ENCODE measurements at places on chromosomes 12 and 14.

GRCh38 chr12:131860472-131861260 lies 32.5 kb downstream of the MMP17 start:
- H3K4me3 ChIP-seq = no peak overlapping the region
- H3K27ac ChIP-seq = no peak overlapping the region
- no peak for DNase-seq
- H3K27me3 ChIP-seq = no peaks in the 10 kb centered on the region
- no peaks in the 10 kb centered on the region for H3K36me3 ChIP-seq

GRCh38 chr12:103334466-103334865 lies 161.3 kb downstream of the C12orf42 start:
- H3K27ac ChIP-seq = no peak overlapping the region
- no peak overlapping the region for H3K4me3 ChIP-seq
- no peaks in the 10 kb centered on the region for H3K27me3 ChIP-seq
- no peaks in the 10 kb centered on the region for H3K36me3 ChIP-seq
- no peaks in the 10 kb centered on the region for H3K4me1 ChIP-seq
- no peak for DNase-seq

- H3K4me1 ChIP-seq = no peaks in the 10 kb centered on the region
- no peaks in the 10 kb centered on the region for H3K27me3 ChIP-seq
- DNase-seq = no peak
- H3K27ac ChIP-seq = no peak overlapping the region
- no peak overlapping the region for H3K4me3 ChIP-seq
Measured at GRCh38 chr12:108789546-108789945, 58.2 kb upstream of the CORO1C start.

- no peak overlapping the region for H3K4me3 ChIP-seq
- H3K36me3 ChIP-seq = peaks cover 49% of the 10 kb centered on the region
- peak overlapping the region; percentile 92 for H3K27ac ChIP-seq
- peak; percentile 60 for DNase-seq
Measured at GRCh38 chr14:61476754-61477410, 155.5 kb downstream of the PRKCH start.

GRCh38 chr12:130916241-130916911 lies 37.3 kb upstream of the ADGRD1 start:
- H3K4me3 ChIP-seq = no peak overlapping the region
- no peak for DNase-seq
- H3K36me3 ChIP-seq = no peaks in the 10 kb centered on the region
- no peaks in the 10 kb centered on the region for H3K27me3 ChIP-seq

DNA sequence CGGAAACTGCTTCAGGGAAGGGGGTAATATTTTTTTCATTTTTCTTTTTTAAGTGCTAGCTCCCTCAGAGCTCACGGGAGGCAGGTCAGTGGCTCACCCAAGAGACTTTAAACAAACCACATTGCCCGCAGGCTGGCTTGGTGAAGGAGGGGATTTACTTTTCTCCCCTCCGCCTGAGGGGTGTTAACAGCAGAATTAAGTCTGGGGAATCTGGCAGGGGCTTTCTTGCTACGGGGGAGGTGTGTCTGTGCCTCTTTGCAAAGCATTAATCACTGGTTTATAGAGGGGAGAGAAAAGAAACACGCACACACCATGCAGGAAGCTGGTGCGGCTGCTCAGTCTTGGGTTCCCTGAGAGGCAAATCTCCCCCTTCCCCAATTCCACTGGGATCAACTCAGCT lies 26.2 kb upstream of the TBX3 start:
- H3K4me1 ChIP-seq = no peaks in the 10 kb centered on the region
- H3K4me3 ChIP-seq = no peak overlapping the region
- peaks cover 3% of the 10 kb centered on the region for H3K27me3 ChIP-seq
- DNase-seq = no peak
- H3K27ac ChIP-seq = no peak overlapping the region

DNA sequence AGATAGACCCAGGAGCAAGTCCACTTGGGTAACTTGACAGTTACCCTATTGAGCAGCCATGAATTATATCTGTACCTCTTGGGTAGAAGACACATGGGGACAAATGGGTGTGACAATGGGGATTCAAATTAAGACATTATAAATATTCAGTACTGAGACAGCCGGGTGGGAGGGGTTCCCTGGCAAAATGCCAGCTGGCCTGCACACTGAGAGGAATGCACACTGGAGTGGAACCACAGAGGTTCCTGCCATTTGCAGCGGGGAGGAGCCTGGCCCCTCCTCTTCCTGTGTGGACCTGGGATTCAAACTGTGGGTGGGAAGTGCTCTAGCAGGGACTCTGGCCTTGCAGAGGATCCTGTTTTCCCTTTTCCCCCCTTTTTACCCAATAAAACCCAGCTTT lies 118.7 kb upstream of the CDKN3 start:
- no peaks in the 10 kb centered on the region for H3K27me3 ChIP-seq
- H3K4me1 ChIP-seq = 0 out of 2 replicates have a peak, but pooled peaks cover 3% of the 10 kb centered on the region
- no peaks in the 10 kb centered on the region for H3K36me3 ChIP-seq
- no peak overlapping the region for H3K4me3 ChIP-seq
- H3K27ac ChIP-seq = no peak overlapping the region

- H3K27ac ChIP-seq = no peak overlapping the region
- peaks cover 2% of the 10 kb centered on the region for H3K27me3 ChIP-seq
- DNase-seq = no peak
Measured at GRCh38 chr12:52682938-52683574, 2.8 kb upstream of the KRT1 start.

DNA sequence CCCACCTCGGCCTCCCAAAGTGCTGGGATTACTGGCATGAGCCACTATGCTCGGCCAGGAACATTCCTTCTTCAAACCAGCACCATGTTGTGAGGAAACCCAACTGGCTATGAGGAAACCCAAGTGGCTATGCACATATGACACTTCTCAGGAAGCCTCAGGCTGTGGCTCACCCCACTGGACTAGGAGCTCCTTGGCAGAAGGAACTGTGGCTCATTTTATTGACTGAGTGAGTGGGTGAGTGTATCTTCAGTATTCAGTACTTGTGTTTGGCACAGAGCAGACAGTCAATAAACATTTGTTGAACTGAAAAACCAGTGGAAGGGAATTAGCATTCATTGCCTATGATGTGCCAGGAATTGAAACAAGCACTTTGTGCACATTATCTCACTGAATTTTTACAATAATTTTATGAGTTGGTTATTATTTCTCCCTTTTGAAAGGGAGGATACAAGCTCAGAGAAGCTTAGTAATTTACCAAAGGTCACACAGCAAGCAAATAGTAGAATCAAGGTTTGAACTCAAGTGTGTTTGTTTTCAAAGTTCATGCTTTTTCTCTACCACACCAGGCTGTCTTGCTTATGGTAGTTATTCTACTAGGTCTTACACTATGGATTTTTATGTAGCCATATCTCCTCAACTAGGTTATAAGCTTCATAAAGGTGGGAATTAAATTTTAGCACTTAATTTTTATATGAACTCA lies 121.6 kb downstream of the VEZT start:
- DNase-seq = no peak
- no peak overlapping the region for H3K27ac ChIP-seq
- H3K36me3 ChIP-seq = no peaks in the 10 kb centered on the region
- H3K4me3 ChIP-seq = no peak overlapping the region
- H3K4me1 ChIP-seq = peaks cover 10% of the 10 kb centered on the region

GRCh38 chr12:112216223-112216622 lies 90.9 kb downstream of the TRAFD1 start:
- no peaks in the 10 kb centered on the region for H3K27me3 ChIP-seq
- no peak overlapping the region for H3K27ac ChIP-seq
- H3K4me3 ChIP-seq = no peak overlapping the region
- peaks cover 34% of the 10 kb centered on the region for H3K36me3 ChIP-seq
- no peaks in the 10 kb centered on the region for H3K4me1 ChIP-seq

DNA sequence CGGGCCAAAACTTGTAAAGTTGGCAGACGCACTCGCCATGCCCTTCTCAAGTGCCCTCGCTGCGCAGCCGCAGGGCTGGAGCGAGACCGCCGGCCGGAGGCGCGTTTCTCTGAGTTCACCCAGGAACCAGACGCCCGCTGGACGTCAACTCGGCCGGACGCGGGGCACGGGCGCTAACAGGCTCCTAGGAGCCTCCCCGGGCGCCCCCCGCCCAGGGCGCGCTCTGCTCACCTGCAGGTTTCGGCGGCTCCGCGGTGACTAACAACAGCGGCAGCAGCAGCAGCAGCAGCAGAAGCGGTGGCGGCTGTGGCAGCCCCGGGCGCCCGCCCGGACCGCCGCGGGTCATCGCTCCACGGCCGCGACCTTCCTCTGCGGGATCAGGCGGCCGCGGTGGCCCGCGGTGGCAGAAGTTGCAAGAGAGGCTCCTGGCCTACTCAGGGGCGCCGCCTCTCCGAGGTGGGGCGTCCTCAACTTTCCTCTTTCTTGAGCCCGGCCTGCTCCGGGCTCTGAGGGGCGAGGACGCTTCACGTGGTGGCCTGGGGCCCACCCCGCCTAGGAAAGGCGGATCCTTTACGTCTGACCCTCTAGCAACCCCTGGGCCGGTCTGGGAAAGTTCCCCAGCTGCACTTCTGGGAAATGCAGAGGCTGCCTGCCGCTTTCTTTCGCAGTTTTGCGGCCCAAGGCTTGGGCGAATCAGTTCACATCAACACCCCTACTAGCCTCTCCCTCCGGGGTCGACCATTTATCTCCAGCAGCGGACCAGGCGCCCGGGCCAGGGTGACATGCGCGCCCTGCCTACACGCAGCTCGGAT lies at the start of gene PLBD1:
PLBD1 (minus strand) TSS at position 533 of the 812 bp plus-strand sequence; CDS start at position 346, 187 bp downstream.
- no peak within 1 kb of the TSS for H3K27ac ChIP-seq
- no peak within 1 kb of the TSS for H3K4me3 ChIP-seq

GRCh38 chr14:32255789-32256188 lies 52.7 kb upstream of the RNU6-8 start:
- no peaks in the 10 kb centered on the region for H3K27me3 ChIP-seq
- DNase-seq = no peak
- no peak overlapping the region for H3K27ac ChIP-seq

DNA sequence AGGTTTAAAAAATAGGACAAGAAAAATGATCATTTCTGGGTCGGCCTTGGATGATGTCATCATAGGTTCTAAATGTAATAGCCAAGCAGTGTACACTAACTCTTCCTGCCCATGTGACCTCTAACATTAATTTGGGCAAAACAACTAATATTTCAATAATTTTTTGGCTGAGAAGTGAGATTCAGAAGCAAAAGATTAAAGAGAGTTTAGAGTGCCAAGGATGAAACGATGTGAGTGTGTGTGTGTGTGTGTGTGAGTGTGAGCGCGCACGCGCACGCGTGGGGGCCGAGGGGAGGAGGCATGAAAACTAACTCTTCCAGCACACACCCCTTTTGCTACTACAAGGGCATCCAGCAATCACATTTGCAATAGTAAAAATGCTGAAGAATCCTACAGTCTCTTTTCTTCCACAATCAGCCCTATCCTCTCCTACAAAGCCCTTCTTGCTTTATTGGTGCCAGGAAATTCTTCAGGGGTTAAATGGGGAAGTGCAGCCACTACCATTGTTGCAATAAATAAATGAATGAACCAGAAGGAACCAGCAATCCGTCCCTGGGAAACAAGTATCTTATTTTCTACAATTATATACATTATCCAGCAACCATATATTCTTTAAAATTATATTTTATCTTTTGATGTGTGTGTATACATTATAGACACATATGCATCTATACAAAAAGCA lies 52.9 kb downstream of the PEBP1 start:
- no peaks in the 10 kb centered on the region for H3K27me3 ChIP-seq
- no peak overlapping the region for H3K4me3 ChIP-seq
- DNase-seq = no peak
- no peak overlapping the region for H3K27ac ChIP-seq

- H3K27me3 ChIP-seq = no peaks in the 10 kb centered on the region
- H3K4me3 ChIP-seq = no peak overlapping the region
- peak overlapping the region; percentile 74 for H3K27ac ChIP-seq
- DNase-seq = no peak
Measured at GRCh38 chr12:122887819-122888212, 8.1 kb downstream of the VPS37B start.

DNA sequence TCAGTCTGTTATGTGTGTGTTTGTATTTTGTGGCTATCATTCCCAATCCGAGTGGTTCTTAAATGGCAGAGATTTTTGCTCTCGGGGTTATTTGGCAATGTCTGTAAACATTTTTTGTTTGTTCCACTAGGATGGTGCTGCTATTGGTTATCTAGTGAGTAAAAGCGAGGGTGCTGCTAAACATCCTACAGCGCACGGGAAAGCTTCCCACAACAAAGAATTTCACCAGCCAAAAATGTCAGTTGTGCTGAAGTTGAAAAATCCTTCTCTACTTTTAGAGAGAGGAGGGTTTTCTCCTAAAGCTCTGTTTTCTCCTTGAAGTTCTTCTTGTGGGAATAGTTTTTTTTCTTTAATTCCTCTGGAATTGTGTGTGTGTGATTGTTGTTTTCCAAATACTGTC lies 2.4 kb downstream of the EXD2 start:
- H3K36me3 ChIP-seq = no peaks in the 10 kb centered on the region
- no peak for DNase-seq
- peaks cover 27% of the 10 kb centered on the region for H3K4me1 ChIP-seq

GRCh38 chr12:54648265-54648664 lies at the start of gene DCD:
Gene DCD, minus strand, starts transcription at chr12:54648365. Its CDS starts 62 bp downstream, at chr12:54648303.
- no peaks in the 10 kb centered on the region for H3K36me3 ChIP-seq
- peaks cover 53% of the 10 kb centered on the region for H3K27me3 ChIP-seq
- no peak for DNase-seq
- H3K4me3 ChIP-seq = no peak within 1 kb of the TSS
- no peak within 1 kb of the TSS for H3K27ac ChIP-seq

GRCh38 chr12:88238406-88238805 lies 96.3 kb downstream of the TMTC3 start:
- H3K4me1 ChIP-seq = no peaks in the 10 kb centered on the region
- no peaks in the 10 kb centered on the region for H3K36me3 ChIP-seq
- DNase-seq = no peak
- no peak overlapping the region for H3K4me3 ChIP-seq
- H3K27ac ChIP-seq = no peak overlapping the region
- H3K27me3 ChIP-seq = no peaks in the 10 kb centered on the region

DNA sequence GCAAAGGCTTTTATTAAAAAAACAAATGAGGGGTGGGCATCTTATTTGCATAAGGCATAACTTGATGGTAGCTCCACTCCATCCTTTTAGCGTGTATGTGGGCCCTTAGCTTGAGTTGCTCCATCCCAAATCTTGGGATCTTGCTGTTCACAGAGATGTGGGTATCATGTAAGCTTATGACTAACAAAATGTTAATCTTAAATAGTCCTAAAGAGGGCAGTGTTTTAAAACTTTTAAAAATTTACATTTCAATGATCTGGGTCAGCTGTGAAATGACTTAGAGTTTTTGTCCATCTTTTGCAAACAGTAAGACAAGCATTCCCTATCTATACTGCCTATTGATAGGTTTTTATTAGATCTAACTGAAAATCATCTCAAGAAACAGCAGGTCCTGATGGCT lies 86.0 kb downstream of the SLCO1A2 start:
- H3K27ac ChIP-seq = no peak overlapping the region
- no peaks in the 10 kb centered on the region for H3K36me3 ChIP-seq
- peaks cover 4% of the 10 kb centered on the region for H3K27me3 ChIP-seq
- no peak for DNase-seq
- no peaks in the 10 kb centered on the region for H3K4me1 ChIP-seq

- DNase-seq = no peak
- H3K27me3 ChIP-seq = no peaks in the 10 kb centered on the region
- H3K27ac ChIP-seq = no peak overlapping the region
Measured at GRCh38 chr12:128813883-128814282, 9.9 kb downstream of the SLC15A4 start.

Data from DND-41 (cell line).